ENCODE measurements at places on chromosomes 16 and 17.
A peak's percentile ranks its signal among the peaks of the same experiment; 100 is the strongest.

- H3K27me3 ChIP-seq: peaks cover 15% of the 10 kb centered on the region
- H3K27ac ChIP-seq: no peak overlapping the region
- no peak overlapping the region for H3K4me3 ChIP-seq
- no peaks in the 10 kb centered on the region for H3K36me3 ChIP-seq
Observed at GRCh38 chr17:31629696-31630470, 229.2 kb downstream of the COPRS start.

DNA sequence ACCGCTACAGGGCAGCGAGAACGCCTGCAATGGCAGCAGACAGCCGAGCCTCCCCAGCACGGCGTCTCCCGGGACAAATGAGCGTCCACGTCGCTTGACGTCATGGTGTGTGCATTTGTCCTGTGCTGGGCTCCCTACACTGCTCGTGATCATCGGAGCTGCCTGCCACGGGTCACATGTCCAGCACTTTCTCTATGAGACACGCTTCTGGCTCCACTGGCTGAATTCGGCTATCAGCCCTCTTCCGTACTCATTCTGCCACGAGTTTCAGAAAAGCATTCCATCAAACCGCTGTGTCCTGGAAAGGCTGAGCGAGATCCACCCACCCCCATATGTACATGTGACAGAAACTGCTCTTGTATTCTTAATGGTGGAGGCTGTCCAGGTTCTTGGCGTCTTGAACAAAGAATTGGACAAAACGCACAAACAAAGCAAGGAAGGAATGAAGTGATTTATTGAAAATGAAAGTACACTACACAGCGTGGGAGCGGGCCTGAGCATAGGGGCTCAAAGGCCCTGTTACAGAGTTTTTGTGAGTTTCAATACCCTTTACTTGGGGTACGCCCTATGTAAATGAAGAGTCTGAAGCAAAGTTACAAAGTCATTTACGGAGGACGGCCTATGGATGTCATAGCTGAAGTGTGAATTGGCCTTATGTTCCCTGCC is 28.5 kb upstream of the SHCBP1 start:
- H3K4me3 ChIP-seq: no peak overlapping the region
- no peaks in the 10 kb centered on the region for H3K36me3 ChIP-seq
- H3K27ac ChIP-seq: no peak overlapping the region
- H3K27me3 ChIP-seq: no peaks in the 10 kb centered on the region
- H3K4me1 ChIP-seq: no peaks in the 10 kb centered on the region

- no peak for DNase-seq
- H3K4me3 ChIP-seq: no peak overlapping the region
- no peak overlapping the region for H3K27ac ChIP-seq
- no peaks in the 10 kb centered on the region for H3K4me1 ChIP-seq
- H3K27me3 ChIP-seq: peaks cover 4% of the 10 kb centered on the region
- no peaks in the 10 kb centered on the region for H3K36me3 ChIP-seq
Observed at GRCh38 chr16:84040823-84041820, 1.5 kb downstream of the SLC38A8 start.

DNA sequence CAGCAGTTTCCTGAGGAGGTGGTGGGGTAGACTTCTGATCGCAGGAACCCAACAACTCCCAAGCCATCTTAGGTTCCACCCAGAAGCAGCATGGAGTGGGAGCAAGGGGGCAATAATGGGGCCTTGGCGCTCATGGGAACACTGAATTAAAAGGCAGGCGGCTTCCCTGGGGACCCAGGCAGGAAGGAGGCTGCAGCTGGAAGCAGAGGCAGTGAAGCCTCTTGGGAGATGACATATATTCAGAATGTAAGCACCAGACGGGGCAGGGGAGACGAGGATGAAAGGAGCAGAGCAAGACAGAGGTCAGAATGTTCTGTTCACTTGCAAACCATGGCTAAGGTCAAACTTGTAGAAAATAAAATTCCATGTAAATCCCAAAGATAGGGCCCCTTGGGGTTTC is 2.9 kb downstream of the HIGD1B start:
- H3K4me3 ChIP-seq: no peak overlapping the region
- H3K27me3 ChIP-seq: no peaks in the 10 kb centered on the region
- no peak for DNase-seq

DNA sequence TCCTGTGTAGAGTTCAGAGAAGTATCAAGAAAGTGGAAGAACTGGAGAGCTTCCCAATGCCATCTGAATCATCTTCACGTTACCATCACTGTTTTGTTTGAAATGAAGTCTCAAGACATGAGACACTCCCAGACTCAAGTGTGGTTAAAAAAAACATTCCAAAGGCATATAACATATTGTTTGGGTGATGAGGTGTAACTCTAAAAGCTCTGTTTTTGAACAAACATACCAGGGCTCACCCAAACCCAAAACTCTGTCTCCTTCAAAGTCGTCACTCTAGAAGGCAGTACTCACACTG is 6.3 kb upstream of the ZCCHC14 start:
- H3K4me1 ChIP-seq: peaks cover 22% of the 10 kb centered on the region
- H3K27ac ChIP-seq: no peak overlapping the region

GRCh38 chr16:90081606-90081970 is 4.5 kb upstream of the PRDM7 start:
- no peak for DNase-seq
- H3K27ac ChIP-seq: no peak overlapping the region
- H3K27me3 ChIP-seq: peaks cover 25% of the 10 kb centered on the region
- H3K4me1 ChIP-seq: peaks cover 3% of the 10 kb centered on the region

- no peak overlapping the region for H3K27ac ChIP-seq
- no peak for DNase-seq
- no peaks in the 10 kb centered on the region for H3K36me3 ChIP-seq
- peaks cover 39% of the 10 kb centered on the region for H3K27me3 ChIP-seq
- no peaks in the 10 kb centered on the region for H3K4me1 ChIP-seq
Observed at GRCh38 chr17:19317359-19318095, 45.0 kb downstream of the B9D1 start.

- no peak overlapping the region for H3K4me3 ChIP-seq
- no peak overlapping the region for H3K27ac ChIP-seq
- no peaks in the 10 kb centered on the region for H3K27me3 ChIP-seq
- no peak for DNase-seq
- H3K4me1 ChIP-seq: peaks cover 11% of the 10 kb centered on the region
Observed at GRCh38 chr17:42835732-42836131, 2.5 kb downstream of the PSME3 start.

DNA sequence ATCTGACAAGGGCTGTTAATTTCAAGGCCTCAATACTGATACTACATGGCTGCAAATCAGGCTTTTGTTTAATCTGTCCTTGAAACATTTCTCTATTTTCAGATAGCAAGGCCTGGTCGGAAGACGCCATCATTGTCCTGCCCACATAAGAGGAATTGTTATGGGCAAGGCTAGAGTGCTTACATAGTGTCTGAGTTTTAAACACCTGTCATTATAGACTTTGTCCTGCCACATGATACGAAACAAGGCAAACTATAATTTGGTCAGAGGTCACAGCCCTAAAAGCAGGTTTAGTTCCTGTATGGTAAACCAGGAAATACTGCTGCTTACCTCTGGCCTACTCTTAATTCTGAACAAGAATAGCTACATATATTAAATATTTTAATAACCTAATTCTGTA is 104.4 kb downstream of the SSH2 start:
- peaks cover 34% of the 10 kb centered on the region for H3K4me1 ChIP-seq
- H3K27me3 ChIP-seq: no peaks in the 10 kb centered on the region
- H3K27ac ChIP-seq: no peak overlapping the region
- no peak overlapping the region for H3K4me3 ChIP-seq

DNA sequence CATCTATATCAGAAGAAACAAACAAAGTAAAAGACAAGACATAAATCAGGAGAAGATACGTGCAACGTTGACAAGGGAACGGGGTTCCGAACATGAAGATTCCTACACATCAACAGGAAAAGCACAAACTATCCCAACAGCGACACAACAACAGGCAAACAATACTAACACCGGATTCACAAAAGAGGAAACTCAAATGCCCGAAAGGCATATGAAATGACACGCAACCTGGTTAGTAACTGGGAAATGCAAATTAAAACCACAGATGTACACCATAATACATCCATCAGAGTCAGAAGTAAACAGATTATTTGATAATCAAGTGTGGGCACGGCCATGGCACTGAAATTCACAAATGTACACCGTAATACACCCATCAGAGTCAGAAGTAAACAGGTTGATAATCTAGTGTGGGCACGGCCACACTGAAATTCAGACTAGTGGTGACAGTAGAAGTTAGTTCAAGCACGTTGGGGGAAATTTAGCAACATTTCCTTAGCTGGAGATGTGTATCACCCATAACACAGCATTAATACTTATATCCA is 171.9 kb upstream of the RPH3AL start:
- H3K4me1 ChIP-seq: no peaks in the 10 kb centered on the region
- H3K4me3 ChIP-seq: no peak overlapping the region
- H3K27ac ChIP-seq: no peak overlapping the region
- DNase-seq: no peak
- H3K27me3 ChIP-seq: no peaks in the 10 kb centered on the region

GRCh38 chr17:14904386-14904785 is 360.7 kb downstream of the PMP22 start:
- H3K4me3 ChIP-seq: no peak overlapping the region
- H3K27me3 ChIP-seq: no peaks in the 10 kb centered on the region
- no peaks in the 10 kb centered on the region for H3K4me1 ChIP-seq
- H3K36me3 ChIP-seq: no peaks in the 10 kb centered on the region
- no peak for DNase-seq

DNA sequence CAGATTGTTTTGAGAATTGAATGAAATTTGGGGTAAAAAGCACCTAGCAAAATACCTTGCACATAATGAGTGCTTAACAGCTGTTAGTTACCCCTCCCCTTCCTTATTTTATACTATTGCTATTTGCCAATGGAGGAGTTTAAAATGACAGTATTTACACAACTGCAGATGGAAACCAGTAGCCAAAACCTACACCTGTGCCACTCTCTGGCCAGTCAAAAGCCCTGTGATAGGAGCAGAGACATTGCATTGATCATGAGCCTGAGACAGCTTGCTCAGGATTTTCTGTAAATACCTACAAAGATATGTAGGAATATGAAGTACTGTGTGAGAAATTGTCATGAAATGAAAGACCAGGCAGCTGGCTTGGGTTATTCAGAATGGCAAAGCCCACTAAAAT is 115.3 kb upstream of the HLF start:
- H3K27me3 ChIP-seq: no peaks in the 10 kb centered on the region
- DNase-seq: no peak
- H3K36me3 ChIP-seq: no peaks in the 10 kb centered on the region
- no peak overlapping the region for H3K27ac ChIP-seq
- H3K4me1 ChIP-seq: no peaks in the 10 kb centered on the region
- H3K4me3 ChIP-seq: no peak overlapping the region

- H3K4me3 ChIP-seq: no peak overlapping the region
- DNase-seq: no peak
Observed at GRCh38 chr17:42804918-42805367, 6.3 kb downstream of the CNTD1 start.

DNA sequence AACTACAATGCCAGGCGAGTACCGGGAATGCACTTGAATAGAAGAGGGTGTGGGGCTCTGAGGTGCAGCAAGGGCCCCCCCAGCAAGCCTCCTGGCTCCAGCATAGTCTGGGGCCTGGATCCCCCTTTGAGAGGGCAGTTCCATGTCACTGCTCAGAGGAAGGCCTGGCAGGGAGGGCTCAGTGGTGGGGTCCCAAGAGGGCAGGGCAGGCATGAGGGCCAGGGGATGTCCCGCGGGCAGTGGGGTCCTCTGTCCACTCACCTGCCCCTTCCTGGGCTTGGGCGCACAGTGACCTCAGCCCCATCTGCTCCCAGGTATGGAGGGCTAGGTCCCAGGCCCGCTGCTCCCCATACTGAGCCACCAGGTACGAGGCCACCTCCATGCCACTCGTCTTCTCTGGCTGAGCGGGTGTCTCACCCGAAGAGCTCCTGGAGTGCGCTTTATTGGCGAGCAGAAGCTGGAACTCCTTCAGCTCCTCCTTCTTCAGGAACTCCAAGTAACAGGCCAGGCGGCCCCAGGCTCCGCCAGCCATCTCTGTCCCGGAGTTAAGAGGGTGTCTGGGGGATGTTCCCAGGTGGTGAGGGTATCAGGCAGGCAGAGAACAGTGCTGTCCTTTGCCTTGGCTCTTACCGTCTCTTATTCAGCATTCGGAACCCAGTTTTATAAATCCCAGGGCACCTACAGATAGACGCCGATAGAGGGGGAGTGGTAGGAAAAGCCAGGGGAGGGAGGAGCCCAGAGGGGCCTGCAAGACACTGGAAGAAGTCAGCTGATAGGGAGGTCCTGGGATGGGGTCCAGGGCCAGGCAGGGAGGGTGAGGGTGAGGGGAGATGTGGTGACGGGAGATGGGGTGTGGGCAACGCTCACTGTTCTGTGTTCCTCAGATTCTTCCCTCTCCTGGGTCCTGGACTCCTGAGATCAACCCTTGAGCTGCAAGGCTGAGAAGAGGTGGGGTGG is 605 bp downstream of the NLRP1 start:
- peaks cover 64% of the 10 kb centered on the region for H3K4me1 ChIP-seq
- H3K27me3 ChIP-seq: no peaks in the 10 kb centered on the region
- peak overlapping the region; percentile 90 for H3K4me3 ChIP-seq
- no peaks in the 10 kb centered on the region for H3K36me3 ChIP-seq

GRCh38 chr17:50328363-50329325 is 17.3 kb upstream of the XYLT2 start:
- no peaks in the 10 kb centered on the region for H3K36me3 ChIP-seq
- no peaks in the 10 kb centered on the region for H3K27me3 ChIP-seq
- no peak overlapping the region for H3K27ac ChIP-seq

GRCh38 chr16:48361540-48362144 is 23.6 kb downstream of the SIAH1 start:
- no peaks in the 10 kb centered on the region for H3K27me3 ChIP-seq
- DNase-seq: no peak
- H3K4me3 ChIP-seq: no peak overlapping the region
- H3K4me1 ChIP-seq: peaks cover 9% of the 10 kb centered on the region
- H3K36me3 ChIP-seq: peaks cover 9% of the 10 kb centered on the region
